Upper lobe of left lung (tissue), 6 donors: ENCODE measurements at places on chromosomes 3 and 15. TPM values are rescaled to one million over a fixed set of nuclear protein-coding genes. Genes with fewer than 3 reads are reported as not detected.
A peak's percentile ranks its signal among the peaks of the same experiment; 100 is the strongest.

GRCh38 chr3:119681279-119681678 is 4.1 kb upstream of the COX17 start:
- H3K27ac ChIP-seq, result no peak overlapping the region
- H3K27me3 ChIP-seq, result no peaks in the 10 kb centered on the region

DNA sequence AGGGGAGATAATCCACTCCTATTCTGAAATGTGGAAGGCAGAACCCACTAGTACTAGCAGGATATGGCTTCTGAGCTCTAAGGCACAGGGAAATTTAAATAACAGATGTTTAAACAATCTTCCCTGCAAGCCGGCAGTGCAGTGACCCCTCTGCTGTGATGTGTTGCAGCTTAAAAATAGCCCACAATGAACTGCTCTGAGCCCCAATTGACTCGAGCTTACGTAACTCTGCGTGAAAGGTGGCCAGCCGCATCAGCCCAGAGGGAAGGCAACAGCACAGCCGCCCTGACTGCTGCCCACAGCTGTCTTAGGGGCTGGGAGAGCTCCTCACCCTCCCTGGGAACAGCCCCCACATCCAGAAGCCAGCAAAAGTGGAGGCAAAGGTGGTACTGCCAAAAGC is 12.5 kb upstream of the CAMKV start:
- no peak overlapping the region for H3K4me3 ChIP-seq
- H3K27me3 ChIP-seq, result no peaks in the 10 kb centered on the region
- H3K36me3 ChIP-seq, result no peaks in the 10 kb centered on the region
- no peak for DNase-seq
- H3K27ac ChIP-seq, result no peak overlapping the region
- no peaks in the 10 kb centered on the region for H3K4me1 ChIP-seq

- no peak overlapping the region for H3K4me3 ChIP-seq
- DNase-seq, result no peak
- no peak overlapping the region for H3K27ac ChIP-seq
- no peaks in the 10 kb centered on the region for H3K4me1 ChIP-seq
- H3K27me3 ChIP-seq, result no peaks in the 10 kb centered on the region
- H3K36me3 ChIP-seq, result peaks cover 25% of the 10 kb centered on the region
These were observed 23.1 kb upstream of the GP5 start for GRCh38 chr3:194422188-194422587.

GRCh38 chr15:65583701-65584100 is 27.2 kb downstream of the INTS14 start:
- DNase-seq, result no peak
- H3K27ac ChIP-seq, result no peak overlapping the region
- peaks cover 88% of the 10 kb centered on the region for H3K36me3 ChIP-seq
- no peaks in the 10 kb centered on the region for H3K4me1 ChIP-seq

GRCh38 chr3:113170771-113171170 is 40.6 kb upstream of the BOC start:
- no peak for DNase-seq
- H3K27me3 ChIP-seq, result no peaks in the 10 kb centered on the region
- no peak overlapping the region for H3K27ac ChIP-seq

GRCh38 chr3:10524799-10525301 is 19.5 kb upstream of the ATP2B2 start:
- H3K36me3 ChIP-seq, result no peaks in the 10 kb centered on the region
- no peaks in the 10 kb centered on the region for H3K4me1 ChIP-seq
- peak; percentile 13 for DNase-seq
- H3K27me3 ChIP-seq, result no peaks in the 10 kb centered on the region

DNA sequence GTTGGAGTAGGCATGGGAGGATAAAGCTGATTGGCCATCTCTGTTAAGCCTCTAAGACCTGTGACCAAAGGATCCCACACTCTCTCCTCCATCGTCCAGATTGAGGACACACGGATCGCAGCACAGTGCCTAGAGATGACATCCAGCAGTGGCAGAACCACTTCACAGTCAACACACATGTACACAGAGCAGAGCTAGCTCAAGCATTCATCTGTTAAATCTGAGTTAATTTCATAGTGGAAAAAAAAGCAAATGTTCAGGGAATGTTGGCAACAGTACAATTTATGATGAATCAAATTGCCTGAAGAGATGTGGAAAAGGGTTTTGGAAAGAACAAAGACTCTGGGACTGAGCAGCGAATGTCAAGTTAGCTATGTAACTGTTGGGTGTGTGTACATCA is 108.1 kb upstream of the PLAAT1 start:
- H3K27ac ChIP-seq, result no peak overlapping the region
- H3K36me3 ChIP-seq, result no peaks in the 10 kb centered on the region
- no peaks in the 10 kb centered on the region for H3K27me3 ChIP-seq

- H3K27me3 ChIP-seq, result no peaks in the 10 kb centered on the region
- no peak overlapping the region for H3K27ac ChIP-seq
- H3K4me1 ChIP-seq, result no peaks in the 10 kb centered on the region
- DNase-seq, result no peak
These were observed 38.8 kb downstream of the SPG21 start for GRCh38 chr15:64950888-64951287.

DNA sequence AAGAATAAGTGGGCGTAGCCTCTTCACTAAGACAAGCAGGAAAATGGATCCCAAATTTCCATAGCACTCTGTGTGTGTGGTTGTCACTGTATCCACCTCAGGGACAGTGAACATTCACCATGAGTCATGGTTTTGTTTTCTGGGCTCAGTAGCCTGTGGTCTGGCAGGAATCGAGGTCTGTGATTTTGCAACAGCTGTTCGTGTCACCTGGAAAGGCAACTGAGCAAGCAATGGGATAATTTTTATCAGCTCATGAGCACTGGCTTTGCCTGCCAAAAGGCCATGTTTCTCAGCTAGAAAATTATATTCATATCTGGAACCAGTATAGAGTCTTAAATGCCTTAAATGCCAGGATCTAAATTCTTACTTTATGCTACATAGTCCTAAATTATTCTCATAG is 60.9 kb downstream of the STRIT1 start:
- no peaks in the 10 kb centered on the region for H3K27me3 ChIP-seq
- no peaks in the 10 kb centered on the region for H3K4me1 ChIP-seq
- H3K27ac ChIP-seq, result no peak overlapping the region
- DNase-seq, result no peak
- no peak overlapping the region for H3K4me3 ChIP-seq

DNA sequence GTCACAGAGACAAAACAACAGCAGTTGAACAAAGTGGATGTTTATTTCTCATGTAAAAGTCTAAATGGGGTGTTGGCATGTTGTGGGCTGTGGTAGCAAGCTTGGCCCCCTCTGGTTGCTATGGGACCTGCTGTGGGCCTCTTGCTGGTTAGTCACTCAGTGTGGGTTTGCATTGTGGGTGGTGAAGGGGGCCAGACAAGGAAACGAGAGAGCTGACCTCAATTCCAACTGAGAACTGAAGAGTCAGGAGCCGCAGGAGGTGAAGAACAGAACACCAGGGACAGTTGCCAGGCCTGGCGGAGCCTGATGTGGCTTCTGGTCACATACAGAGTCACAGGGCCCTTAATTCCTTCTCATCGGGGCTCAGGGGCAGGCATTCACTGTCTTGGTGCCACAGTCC is 1.9 kb upstream of the ADPGK start:
- H3K4me1 ChIP-seq, result peaks cover 33% of the 10 kb centered on the region
- no peaks in the 10 kb centered on the region for H3K27me3 ChIP-seq
- H3K27ac ChIP-seq, result peak overlapping the region; percentile 93
- H3K4me3 ChIP-seq, result no peak overlapping the region
- DNase-seq, result no peak

- no peak overlapping the region for H3K4me3 ChIP-seq
- no peak for DNase-seq
- no peaks in the 10 kb centered on the region for H3K4me1 ChIP-seq
- H3K36me3 ChIP-seq, result no peaks in the 10 kb centered on the region
- H3K27me3 ChIP-seq, result no peaks in the 10 kb centered on the region
- no peak overlapping the region for H3K27ac ChIP-seq
These were observed 11.9 kb upstream of the TF start for GRCh38 chr3:133734305-133734704.

DNA sequence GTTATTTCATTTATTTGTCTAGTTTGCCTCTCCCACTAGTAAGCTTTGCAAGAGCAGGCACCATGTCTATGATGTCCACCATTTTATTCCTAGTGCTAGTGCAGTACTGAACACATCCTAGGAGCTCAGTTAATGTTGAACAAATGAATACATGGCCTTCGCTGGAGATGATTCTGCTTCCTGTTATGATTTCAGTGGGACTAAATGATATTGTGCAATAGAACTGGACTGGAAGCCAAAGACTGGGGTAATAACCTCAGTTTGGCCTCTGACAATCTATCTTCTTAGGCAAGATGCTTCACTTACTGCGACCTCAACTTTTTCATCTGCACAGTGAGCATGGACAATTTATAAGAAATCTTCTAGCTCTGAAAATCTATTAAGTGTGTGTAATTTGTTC is 191.3 kb downstream of the ADAMTSL3 start:
- no peaks in the 10 kb centered on the region for H3K4me1 ChIP-seq
- no peaks in the 10 kb centered on the region for H3K36me3 ChIP-seq
- DNase-seq, result no peak
- H3K27ac ChIP-seq, result no peak overlapping the region

GRCh38 chr3:70090322-70090913 is 90.9 kb downstream of the SAMMSON start:
- no peak overlapping the region for H3K4me3 ChIP-seq
- H3K27me3 ChIP-seq, result no peaks in the 10 kb centered on the region
- no peak for DNase-seq
- H3K27ac ChIP-seq, result no peak overlapping the region

- H3K27ac ChIP-seq, result no peak overlapping the region
- no peak for DNase-seq
- H3K4me3 ChIP-seq, result no peak overlapping the region
- no peaks in the 10 kb centered on the region for H3K27me3 ChIP-seq
- no peaks in the 10 kb centered on the region for H3K4me1 ChIP-seq
These were observed 429.5 kb downstream of the NAALADL2 start for GRCh38 chr3:175288621-175289020.

DNA sequence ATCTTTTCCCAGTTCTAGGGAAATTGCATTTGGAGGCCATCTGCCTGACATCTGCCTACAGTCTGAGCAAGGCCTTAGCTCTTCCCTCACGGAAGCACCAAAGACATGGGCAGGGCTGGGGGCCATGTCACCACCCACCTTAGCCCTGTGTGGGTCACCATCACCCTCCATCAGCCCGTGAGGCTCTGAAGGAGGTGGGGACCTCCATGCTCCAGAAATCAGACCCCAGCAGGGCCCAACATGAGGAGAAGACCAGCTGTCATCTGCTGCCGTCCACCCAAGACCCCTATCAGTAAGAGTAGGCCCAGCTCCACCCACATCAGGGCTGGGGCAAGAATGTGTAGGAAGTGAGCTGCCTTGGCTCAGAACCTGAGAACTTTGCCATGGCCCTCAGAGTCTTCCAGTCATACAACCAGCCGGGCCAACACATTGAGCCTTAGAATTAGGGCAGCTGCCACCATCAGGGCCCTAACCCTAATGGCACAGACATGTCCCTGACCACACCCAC is 1.9 kb downstream of the TMIE start:
- peaks cover 27% of the 10 kb centered on the region for H3K4me1 ChIP-seq
- H3K27me3 ChIP-seq, result no peaks in the 10 kb centered on the region
- no peak overlapping the region for H3K4me3 ChIP-seq
- no peak for DNase-seq
- H3K27ac ChIP-seq, result no peak overlapping the region

DNA sequence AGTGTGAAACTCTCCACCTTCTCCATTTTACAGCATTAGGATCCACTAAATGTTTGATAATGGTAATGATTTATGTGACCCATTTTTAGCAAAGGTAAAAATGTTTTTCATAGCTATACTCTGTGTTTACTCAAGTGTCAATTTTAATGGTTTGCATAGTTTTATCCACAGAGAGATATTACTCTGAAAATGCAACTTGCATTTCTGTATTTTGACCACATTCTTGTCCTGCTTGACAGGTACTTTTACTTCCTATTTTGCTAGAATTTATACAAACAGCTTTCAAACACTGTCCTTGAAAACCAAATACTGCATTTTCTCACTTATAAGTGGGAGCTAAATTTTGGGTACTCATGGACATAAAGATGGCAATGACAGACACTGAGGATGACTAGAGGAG is 62.9 kb downstream of the SERPINI1 start:
- H3K36me3 ChIP-seq, result no peaks in the 10 kb centered on the region
- no peak overlapping the region for H3K4me3 ChIP-seq
- H3K27ac ChIP-seq, result no peak overlapping the region
- no peaks in the 10 kb centered on the region for H3K27me3 ChIP-seq
- H3K4me1 ChIP-seq, result no peaks in the 10 kb centered on the region
- DNase-seq, result no peak

DNA sequence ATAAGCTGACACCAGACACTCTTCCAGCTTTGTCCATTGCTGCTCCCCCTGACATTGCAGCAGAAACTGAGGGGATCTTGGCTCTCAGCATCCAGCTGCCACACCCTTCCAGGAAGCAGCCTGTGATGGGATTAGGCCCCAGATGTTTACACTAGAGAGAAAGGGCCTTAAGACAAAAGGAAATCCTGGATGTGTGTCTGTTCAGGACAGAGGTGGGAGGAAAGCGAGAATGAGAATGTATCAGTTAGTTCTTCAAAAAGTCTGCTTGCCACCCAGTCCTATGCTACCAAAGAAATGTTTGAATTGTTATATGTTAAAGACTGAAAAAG is 58.8 kb downstream of the HES1 start:
- DNase-seq, result no peak
- peaks cover 8% of the 10 kb centered on the region for H3K4me1 ChIP-seq
- H3K4me3 ChIP-seq, result no peak overlapping the region
- H3K36me3 ChIP-seq, result no peaks in the 10 kb centered on the region
- peak overlapping the region; percentile 33 for H3K27ac ChIP-seq

- H3K27ac ChIP-seq, result peak overlapping the region; percentile 48
- H3K4me3 ChIP-seq, result no peak overlapping the region
- peaks cover 32% of the 10 kb centered on the region for H3K4me1 ChIP-seq
- no peak for DNase-seq
These were observed 51.8 kb upstream of the PLXND1 start for GRCh38 chr3:129658110-129658843.

- H3K4me1 ChIP-seq, result no peaks in the 10 kb centered on the region
- DNase-seq, result no peak
- peak overlapping the region; percentile 66 for H3K27ac ChIP-seq
- no peaks in the 10 kb centered on the region for H3K27me3 ChIP-seq
These were observed 119.3 kb upstream of the SLC24A5 start for GRCh38 chr15:48001393-48002039.

DNA sequence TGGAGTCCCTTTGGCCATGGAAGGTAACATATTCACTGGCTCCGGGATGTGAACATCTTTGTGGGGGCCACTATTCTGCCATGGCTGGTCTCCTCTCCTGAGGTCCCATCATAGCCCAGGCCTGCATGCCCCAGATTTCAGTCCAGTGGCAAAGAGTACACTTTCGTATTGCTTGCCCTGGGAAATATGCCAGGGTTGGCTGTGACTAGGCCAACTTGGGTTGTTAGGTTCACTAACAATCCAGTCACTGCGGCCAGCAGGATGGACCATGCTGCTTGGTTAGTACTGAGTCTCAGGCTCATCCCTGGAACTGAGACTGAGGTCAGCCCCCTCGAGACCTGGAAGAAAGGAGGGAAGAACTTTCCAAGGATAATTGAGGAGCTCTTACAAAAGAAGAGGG is 9.8 kb upstream of the EEFSEC start:
- H3K27me3 ChIP-seq, result no peaks in the 10 kb centered on the region
- no peaks in the 10 kb centered on the region for H3K4me1 ChIP-seq
- H3K27ac ChIP-seq, result no peak overlapping the region
- no peaks in the 10 kb centered on the region for H3K36me3 ChIP-seq
- no peak overlapping the region for H3K4me3 ChIP-seq

GRCh38 chr3:76245073-76245472 is 459.7 kb upstream of the ZNF717 start:
- H3K27ac ChIP-seq, result no peak overlapping the region
- DNase-seq, result no peak
- H3K4me3 ChIP-seq, result no peak overlapping the region
- H3K27me3 ChIP-seq, result no peaks in the 10 kb centered on the region

COL6A5 gene
- total RNA-seq, result 6.1 TPM

IREB2 gene
- 47.1 TPM for total RNA-seq

KBTBD13 gene
- not detected for total RNA-seq

SI gene
- total RNA-seq, result not detected

CLDN16 gene
- total RNA-seq, result 1.0 TPM

PYGO1 gene
- 11.5 TPM for total RNA-seq

SLC2A2 gene
- not detected for total RNA-seq

RCCD1 gene
- 14.3 TPM for total RNA-seq
